CD8-positive, alpha-beta memory T cell (primary cell): ENCODE measurements at places on chromosomes 16 and 17. TPM values are rescaled to one million over a fixed set of nuclear protein-coding genes. Genes with fewer than 3 reads are reported as not detected.

DNA sequence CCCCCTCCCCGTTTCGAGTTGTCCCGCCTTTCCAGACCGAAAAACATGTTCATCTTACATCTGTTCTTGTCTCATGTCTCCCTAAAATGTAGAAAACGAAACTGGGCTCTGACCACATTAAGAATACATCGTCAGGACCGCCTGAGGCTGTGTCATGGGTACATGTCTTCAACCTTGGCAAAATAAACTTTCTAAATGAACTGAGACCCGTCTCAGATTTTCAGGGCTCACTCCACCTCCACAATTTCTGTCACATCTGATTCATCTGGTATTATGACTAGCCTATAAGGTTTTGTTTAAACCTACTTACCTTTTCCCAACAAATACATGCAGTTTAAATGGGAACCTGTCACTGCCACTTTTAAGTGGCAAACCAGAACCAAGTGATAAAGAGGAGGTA lies 621 bp downstream of the SDR42E1 start:
- no peak for DNase-seq

GRCh38 chr17:56937687-56938086 lies 23.2 kb downstream of the COIL start:
- no peak for DNase-seq

GRCh38 chr17:9644910-9645751 lies at the start of gene USP43:
USP43 (plus strand) TSS chr17:9645517; CDS start chr17:9645633, 116 bp downstream.
- no peak for DNase-seq

DNA sequence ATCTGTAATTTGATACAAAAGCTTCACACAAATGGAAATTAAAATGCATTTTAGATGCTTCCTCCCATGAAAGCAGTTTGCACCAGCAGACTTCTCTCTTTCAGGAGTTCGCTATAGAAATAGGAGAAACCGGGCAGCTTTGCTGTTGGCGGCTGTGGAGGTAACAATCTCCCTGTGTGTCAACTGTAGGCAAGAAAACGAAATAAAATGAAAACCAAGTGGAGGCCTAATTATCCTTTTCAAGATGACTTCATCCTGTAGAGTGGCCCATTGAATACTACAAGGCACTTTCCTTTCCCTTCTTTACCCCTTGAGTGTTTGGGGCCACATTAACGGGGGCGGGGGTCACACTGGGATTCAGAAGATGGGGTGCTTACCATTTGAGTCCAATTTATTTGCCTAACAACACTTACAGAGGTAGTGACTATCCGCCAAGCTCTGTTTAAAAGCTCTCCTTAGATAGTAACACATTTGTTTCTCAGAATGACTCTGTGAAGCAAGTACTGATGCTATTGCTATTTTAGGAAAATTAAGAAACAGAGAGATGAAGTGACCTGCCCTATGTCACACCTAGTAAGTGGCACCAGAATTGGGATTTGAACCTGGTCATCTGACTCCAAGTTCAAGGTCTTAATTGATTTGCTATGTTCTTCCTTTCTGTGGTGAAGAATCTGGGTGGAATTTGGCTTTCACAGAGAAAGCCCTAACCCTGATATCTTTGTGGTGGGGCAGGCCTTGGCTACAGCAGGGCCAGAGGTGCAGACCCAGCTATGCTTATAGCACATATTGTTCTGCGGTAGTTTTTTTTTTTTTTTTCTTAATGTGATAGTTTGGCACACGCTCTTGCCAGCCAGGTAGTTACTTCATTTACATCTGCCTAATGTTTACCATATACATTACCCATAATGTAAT lies 125.5 kb upstream of the MPHOSPH6 start:
- DNase-seq: no peak

- DNase-seq: no peak
Observed at GRCh38 chr16:19898924-19899604, 14.4 kb upstream of the GPRC5B start.

GRCh38 chr17:10748531-10749181 lies 18.8 kb upstream of the TMEM220 start:
- no peak for DNase-seq

DNA sequence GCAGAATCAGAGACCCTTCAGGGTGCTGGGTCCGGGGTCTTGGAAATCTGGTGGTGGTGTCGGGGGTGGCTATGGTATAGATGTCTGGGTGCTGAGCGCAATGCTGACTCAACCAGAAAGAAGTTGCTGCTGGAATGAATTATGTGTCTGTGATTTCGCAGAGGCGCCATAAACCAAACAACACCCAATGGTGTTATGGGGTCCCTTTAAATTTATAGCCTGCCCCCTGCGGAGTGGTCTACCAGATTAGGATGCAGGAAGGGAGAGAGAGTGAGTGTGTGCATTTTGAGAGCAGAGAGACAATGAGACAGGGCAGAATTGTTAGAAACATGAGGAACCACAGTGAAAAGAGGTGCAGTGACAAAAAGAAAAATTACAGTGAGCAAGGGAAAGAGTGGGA lies 100.7 kb upstream of the CDH11 start:
- DNase-seq: no peak

GRCh38 chr17:33696102-33696501 lies 403.0 kb upstream of the ASIC2 start:
- DNase-seq: no peak

DNA sequence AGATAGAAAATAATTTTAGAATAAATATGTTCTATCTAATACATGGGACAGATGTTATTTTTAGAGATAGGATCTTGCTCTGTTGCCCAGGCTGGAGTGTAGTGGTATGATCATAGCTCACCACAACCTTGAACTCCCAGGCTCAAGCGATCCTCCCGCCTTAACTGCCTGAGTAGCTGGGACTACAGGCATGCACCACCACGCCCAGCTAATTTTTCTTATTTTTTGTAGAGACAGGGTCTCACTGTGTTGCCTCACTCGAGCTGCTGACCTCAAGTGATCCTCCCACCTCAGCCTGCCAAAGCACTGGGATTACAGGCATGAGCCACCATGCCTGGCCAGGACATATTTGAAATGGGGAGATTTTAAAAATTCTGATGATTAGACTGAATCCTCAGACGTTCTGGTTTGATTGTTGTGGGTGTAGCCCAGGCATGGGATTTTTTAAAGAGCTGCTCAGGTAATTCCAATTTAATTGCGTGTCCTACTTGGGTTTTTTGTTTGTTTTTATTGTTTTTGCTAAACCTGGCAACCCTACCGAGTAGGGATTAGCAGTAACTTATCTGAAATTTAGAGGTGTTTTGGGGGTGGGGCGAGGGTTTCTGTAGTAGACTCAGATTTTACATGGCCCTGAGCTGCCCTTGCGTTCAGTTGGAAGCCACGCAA lies 142.9 kb downstream of the RAB11FIP4 start:
- no peak for DNase-seq

DNA sequence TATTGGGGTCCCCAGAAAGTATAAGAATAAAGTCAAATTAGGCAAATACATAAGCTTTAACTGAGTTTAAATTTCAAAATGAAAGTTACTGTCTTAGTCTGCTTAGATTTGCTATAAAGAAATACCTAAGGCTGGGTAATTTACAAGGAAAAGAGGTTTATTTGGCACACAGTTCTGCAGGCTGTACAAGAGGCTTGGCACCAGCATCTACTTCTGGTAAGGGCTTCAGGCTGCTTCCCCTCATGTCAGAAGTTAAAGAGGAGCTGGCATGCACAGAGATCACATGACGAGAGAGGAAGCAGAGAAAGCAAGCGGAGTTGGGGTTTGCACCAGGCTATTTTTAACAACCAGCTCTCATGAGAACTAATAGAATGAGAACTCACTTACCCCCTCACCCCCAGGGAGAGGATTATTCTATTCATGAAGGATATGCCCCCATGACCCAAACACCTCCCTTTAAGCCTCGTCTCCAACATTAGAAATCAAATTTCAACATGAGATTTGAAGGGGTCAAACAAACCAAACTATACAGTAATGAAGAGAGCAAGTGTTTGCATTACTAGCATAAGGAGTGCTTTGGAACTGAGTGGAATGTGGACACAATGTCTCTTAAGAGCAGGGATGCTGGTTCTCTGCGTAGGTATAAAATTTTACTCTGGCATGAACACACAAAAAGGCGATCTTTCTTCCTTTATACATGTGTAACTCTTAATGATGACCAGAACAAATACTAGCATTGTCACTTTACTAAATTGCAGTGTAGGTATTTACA lies 292.8 kb upstream of the PMFBP1 start:
- DNase-seq: no peak

GRCh38 chr17:50798424-50799288 lies 31.3 kb upstream of the ANKRD40CL start:
- DNase-seq: no peak

Gene NOL11
- total RNA-seq: 106 TPM

Gene CLEC18B
- 0.29 TPM for total RNA-seq

Gene KRTAP2-1
- not detected for total RNA-seq

Gene BAIAP3
- 7.2 TPM for total RNA-seq

Gene PNMT
- not detected for total RNA-seq

Gene KRT24
- total RNA-seq: not detected

Gene TERB1
- 0.20 TPM for total RNA-seq
